Left colon (tissue), 2 donors: ENCODE measurements at places on chromosomes 3 and 15.

- DNase-seq: no peak
These were observed 51.8 kb downstream of the FMN1 start for GRCh38 chr15:33142708-33143107.

DNA sequence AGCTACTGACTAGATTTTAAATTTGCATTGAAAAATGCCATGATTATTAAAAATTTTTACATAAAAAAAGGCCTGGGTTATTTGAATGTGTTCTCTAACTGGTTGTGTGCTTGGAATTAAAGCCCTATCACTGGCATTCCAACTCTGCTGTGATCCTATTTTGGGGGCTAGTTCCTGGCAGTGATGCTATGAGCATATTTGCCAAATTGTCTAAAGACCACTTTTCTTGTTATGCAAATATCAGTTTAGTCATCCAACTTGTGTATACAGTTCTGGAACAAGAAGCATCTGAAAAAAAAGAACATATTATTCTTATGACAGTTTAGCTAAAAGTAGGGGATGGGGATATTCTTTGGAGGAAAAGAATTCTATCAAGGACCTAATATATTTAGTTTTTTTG, 243.4 kb upstream of the ZNF717 start:
- DNase-seq: no peak

- no peak for DNase-seq
These were observed 86.9 kb downstream of the DCLK3 start for GRCh38 chr3:36677331-36678007.

DNA sequence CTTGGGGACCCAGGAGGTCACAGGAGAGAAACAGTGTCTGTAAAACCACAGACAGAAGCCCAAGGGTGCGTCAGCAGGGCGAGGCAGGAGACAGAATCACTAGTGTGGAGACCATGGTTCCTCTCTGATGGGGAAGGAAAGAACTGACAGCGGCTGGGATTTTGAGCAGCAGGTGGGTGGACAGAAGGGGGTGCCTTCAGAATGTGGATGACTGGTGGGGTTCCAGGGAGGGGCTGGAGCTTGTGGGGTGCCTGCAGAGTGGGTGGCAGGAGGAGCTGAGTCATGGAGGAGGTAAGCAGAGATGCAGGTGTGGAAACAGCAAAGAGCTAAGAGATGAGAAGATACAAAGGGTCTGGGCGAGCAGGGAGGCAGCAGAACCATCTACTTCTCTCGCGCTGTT, 124.2 kb downstream of the GABRB3 start:
- no peak for DNase-seq

DNA sequence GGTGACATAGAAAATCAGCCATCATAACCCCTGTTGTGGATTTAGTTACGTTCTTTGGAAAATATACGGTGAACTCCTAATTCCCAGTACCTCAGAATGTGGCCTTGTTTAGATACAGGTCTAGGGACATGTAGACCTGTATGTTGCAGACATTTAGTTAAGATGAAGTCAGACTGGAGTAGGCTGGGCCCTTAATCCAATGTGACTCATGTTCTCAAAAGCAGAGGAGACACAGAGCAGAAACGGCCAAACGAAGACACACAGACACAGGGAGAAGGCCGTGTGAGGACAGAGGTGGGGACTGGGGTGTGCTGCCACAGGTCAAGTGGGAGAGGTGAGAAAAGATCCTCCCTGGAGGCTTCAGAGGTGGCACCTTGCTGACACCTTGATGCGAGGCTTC, 119.0 kb upstream of the PROK2 start:
- DNase-seq: no peak
